ENCODE measurements at places on chromosomes 11 and 22.

GRCh38 chr22:22201185-22201929, 43.2 kb upstream of the VPREB1 start:
- no peak for DNase-seq

GRCh38 chr11:117883063-117883462, 6.6 kb upstream of the FXYD6 start:
- DNase-seq, result no peak

DNA sequence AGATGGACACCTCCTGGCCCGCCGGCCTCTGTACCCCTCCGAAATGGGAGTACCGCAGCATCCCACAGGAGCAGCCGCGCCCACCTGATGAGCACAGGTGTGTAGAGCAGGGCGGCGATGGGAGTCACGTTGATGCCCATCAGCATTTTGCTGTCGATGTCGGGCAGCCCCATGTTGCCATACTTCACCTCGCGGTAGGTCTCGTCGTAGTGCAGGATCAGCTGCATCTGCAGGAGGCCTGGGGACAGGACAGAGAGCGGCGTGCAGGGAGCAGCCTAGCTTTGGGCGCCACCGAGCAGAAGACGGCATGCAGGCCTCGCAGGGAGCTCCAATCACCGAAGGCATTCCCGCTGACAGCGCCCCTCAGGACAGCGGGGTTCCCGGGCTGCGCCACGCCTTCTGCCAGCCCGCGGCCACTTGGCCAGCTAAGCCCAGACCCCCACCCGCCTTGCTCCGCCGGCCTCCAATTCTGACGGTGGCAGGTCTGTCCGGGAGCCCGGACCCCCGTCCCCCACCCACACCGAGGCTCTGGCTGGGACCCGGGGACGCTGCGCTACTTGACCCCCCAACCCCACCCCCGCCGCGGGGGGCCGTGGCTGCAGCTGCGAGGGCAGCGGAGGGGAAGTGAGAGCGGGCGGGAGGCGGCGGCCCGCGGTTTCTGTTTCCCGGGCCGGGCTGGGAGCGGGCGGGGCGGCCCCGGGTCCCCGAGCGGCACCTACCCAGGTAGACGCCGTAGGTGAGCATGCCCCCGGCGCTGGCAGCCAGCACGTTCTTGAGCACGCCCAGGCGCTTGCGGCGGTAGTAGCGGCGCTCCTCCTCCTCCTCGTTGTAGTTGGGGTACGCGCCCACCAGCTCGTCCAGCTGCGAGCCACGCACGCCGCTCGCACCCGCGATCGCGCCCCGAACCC, 705 bp downstream of the UNC93B1 start:
- DNase-seq, result no peak

- DNase-seq, result no peak
Observed at GRCh38 chr11:64841592-64842365, 2.7 kb downstream of the CDC42BPG start.

DNA sequence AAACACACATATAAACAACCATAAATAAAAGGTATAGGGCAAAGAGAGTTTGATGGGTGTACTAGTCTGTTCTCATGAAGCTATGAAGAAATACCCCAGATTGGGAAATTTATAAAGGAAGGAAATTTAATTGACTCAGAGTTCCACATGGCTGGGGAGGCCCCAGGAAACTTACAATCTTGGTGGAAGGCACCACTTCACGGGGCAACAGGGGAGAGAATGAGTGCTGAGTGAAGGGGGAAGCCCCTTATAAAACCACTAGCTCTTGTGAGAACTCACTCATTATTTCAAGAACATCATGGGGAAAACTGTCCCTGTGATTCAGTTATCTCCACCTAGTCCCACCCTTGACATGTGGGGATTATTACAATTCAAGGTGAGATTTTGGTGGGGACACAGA, 385.9 kb upstream of the ANO5 start:
- no peak for DNase-seq

DNA sequence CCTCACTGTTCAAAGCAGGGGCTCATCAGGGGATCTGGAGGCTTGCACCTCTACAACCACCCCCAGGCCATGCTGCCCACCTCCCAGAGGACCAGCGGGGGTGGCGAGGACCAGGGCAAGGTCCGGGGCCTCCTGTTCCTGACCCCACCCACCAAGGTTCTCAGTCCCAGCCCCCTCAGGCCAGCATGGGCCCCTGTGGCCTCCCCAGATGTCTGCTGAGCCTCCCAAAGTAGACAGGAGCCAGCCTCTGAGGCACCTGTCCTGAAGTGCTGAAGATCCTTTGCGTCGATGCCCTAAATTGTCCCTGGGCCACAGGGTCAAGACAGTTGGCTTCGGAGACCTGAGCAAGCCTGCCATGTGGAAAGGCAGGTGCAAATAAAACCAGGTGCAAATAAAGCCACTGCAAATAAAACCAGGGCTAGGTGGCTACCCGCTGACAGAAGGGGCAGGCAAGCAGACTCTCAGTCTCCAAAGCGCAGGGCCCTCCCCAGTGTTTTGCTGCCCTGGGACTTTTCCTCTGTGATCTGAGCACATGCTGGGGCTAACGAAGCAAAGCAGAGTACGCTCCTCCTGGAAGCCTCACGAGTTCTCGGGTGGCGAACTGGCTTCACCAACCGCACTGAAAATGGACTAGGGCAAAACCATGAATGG, 22.4 kb upstream of the ARFGAP3 start:
- no peak for DNase-seq

GRCh38 chr11:42012271-42012670, 552.8 kb upstream of the LRRC4C start:
- no peak for DNase-seq

DNA sequence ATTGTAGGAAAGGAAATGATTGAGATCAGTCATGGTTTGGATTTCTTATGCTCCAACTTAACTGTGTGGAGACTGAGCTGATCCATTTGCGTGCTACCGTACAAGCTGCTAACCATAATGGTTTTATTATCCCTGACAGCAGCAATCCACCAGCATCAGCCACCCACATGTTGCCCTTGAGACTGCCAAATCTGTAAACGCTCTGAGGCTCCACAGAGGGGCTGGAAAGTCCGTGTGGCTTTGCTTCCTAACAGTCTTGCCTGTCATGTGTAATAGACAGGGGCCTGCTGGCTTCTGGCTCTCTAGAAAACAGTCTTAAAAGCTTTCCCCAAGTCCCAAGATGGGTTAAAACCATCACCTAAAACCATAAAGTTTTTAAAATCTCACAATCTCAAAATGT, 30.1 kb downstream of the ATG16L2 start:
- no peak for DNase-seq
